ENCODE measurements at places on chromosomes 1 and 21.
A peak's percentile ranks its signal among the peaks of the same experiment; 100 is the strongest.

GRCh38 chr1:33007190-33008050 is 29.3 kb downstream of the AK2 start:
- peak; percentile 17 for DNase-seq

DNA sequence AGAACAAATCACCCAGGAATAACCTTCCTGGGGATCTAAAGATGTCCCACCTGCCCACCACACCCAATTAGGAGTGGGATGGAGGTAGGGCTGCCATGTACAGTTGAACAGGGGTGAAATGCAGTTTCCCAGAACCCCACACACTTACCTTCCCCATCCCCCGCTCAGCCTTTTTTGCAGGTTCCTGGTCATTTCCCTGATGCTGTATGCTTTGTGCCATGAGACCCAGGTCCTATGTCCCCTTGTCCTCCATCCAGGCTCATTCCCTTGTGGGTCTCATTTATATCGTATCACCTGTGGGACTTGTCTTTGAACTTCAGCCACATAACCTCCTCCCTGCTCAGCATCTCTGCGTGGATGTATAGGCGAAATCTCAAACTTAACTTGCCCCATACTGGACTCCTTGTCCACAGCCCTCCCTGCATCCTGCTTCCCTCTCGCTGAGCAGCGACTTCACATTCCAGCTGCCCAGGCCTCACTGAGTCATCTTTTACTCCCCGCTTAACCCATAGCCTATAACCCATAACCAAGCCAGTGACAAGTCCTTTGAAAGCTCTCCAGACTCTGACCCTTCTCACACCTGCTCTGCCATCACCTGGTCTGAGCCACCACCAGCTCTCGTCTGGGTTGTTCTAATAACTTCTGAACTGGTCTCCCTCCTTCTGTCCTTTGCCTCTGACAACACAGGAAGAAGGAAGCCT is 4.7 kb downstream of the LDLRAD2 start:
- DNase-seq = no peak

DNA sequence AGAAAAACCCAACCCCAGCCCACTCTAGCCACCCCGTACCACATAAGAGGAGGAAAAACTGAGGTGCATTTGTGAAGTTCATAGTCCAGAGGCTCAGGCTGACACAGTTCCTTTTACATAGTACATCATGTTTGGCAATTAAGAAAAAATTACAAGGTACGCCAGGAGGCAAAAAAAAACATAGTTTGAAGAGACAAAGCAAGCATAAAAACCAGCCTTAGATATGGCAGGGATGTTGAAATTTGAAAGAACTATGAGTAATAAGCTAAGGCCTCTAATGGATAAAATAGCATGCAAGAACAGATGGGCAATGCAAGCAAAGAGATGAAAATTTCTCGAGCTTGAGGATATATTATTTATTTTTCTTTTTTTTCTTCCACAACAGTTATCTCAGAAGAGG is 31.9 kb downstream of the MIXL1 start:
- no peak for DNase-seq

GRCh38 chr1:175152006-175152652 is 40.4 kb downstream of the KIAA0040 start:
- DNase-seq = peak; percentile 64

- no peak for DNase-seq
Measured at GRCh38 chr1:184051138-184051484, 419 bp upstream of the TSEN15 start.

DNA sequence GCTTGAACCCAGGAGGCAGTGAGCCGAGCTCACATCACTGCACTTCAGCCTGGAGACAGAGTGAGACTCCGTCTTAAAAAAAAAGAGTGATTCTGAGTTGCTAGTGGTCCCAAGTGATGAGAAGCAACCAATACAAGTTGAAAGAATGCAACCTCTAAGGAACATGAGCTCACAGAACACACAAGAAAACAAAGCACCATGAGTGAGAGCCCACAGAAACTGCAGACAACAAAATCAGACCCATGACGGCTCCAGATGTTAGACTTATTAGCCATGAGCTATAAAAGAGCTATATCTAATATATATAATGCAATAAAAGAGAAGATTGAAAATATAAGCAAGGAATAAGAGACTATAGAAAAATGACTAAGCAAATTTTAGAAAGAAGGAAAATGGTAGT is 50.0 kb downstream of the MATN1 start:
- DNase-seq = no peak

DNA sequence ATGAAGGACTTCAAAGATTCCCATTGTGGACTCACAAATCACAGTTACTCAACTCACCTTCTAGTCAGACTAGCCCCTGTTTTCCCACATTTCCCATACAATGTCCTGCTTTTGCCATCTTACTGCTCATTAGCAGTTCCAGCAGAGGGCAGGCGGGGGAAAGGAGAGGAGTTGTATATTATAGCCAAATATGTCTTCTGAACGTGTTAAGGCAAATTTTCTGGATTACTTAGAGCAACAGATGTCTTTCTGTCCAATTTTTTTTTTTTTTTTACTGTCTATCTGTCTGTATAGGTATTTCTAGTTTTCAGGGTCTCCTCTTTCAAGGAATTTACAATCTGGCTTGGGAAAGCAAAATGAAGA is 29.9 kb upstream of the DDAH1 start:
- DNase-seq = peak; percentile 23

Data from BE2C (cell line).